ENCODE measurements at places on chromosomes 4 and X.

GRCh38 chrX:16589211-16589610 lies 60.7 kb upstream of the S100G start:
- no peak for DNase-seq

DNA sequence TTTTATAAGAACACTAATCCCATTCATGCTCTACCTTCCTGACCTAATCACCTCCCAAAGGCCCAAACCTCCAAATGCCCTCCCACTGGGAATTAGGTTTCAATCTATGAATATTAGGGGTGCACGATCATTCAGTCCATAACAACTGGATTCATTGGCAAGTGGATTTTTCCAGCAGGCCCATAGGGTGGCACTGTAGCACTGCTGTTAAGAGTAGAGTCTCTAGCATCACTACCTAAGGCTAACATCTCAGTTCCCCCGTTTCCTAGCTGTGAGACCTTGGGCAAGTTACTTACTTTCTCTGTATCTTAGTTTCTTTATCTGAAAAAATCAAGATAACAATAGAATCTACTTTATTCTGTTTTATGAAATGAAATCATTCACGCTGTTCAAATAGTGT lies 315.8 kb downstream of the STIM2 start:
- DNase-seq = peak; percentile 88

DNA sequence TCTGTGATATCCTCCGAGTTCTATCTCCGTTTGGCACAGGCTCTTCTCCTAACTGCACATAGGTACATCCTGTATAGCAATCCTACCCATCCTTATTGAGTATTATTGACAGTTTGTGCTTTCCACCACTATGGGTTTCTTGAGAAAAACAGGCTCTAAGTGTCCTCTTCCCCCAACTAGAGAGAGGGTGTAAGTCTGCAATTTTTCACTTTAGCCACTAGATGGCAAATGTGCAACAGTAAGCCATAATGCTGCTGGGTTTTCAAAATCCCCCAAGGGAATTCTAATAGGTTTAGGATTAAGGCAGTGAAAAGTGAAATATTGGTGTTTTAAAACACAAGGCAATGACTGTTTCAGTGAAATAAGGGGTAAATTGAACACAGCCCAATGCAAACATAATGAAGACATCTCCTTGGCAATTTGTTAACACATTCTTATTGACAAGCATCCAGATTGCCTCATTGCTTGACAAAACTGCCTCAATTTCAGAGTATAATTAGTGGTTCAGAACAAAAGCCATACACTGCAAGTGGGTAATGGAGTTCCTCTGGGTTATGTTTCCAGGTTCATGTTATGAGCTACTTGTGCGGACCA lies 239.0 kb upstream of the HTR2C start:
- peak; percentile 63 for DNase-seq

GRCh38 chr4:187558391-187558790 lies 437.2 kb upstream of the ZFP42 start:
- DNase-seq = no peak

DNA sequence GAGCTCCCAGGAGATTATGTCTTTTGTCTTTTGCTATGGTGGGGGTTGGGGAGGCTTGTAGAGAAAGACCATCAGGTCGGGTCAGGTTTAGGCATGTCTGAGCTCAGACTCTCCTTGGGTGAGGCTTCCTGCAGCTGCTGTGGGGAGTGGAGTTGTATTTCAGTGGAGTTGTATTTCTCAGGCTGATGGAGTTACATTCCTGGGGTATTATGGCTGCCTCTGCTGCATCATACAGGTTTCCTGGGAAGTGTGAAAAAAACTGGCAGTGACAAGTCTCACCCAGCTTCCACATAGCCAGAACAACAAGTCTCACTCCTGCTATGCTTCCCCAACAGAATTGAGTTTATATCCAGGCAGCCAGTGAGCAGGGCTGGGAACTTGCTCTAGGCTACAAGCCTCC lies 119.3 kb downstream of the VSIG4 start:
- no peak for DNase-seq

- no peak for DNase-seq
Measured at GRCh38 chr4:26271703-26272102, 49.1 kb upstream of the RBPJ start.

- peak; percentile 3 for DNase-seq
Measured at GRCh38 chr4:107210450-107211239, 174.5 kb upstream of the DKK2 start.

- no peak for DNase-seq
Measured at GRCh38 chr4:155478336-155478835, 101.6 kb upstream of the MAP9 start.

- DNase-seq = no peak
Measured at GRCh38 chr4:6804082-6804752, 21.7 kb downstream of the KIAA0232 start.

GRCh38 chrX:28205905-28206304 lies 224.7 kb upstream of the DCAF8L1 start:
- peak; percentile 76 for DNase-seq

GRCh38 chr4:103361926-103362325 lies 163.8 kb upstream of the CENPE start:
- DNase-seq = no peak

DNA sequence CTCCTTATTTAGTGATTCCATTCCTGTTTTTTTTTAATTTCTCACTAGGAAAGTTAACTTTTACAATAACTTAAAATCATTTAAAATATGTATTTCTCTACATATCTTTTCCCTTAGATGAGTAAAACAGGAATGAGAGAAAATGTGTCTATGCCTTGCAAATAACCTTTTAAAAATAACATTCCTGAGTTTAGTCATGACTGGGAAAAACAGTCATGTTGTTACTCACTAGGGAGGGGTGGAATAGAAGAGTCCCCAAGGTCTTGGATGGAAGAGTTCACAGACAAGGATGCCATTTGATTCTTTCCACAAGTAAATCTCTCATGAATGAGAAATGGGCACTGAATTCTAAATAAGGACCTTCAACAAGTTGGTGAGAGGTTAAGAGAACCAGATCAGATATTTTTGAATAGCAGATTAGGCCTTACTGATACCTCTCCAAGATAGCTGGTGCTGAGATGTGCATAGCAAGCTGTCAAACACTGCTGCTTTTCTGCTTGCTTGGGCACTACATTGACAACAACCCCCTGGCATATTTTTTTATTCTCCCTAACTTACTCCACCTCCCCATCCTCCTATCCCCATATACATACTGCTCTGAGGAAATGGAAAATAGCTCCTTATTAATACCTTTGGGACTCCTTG lies 25.1 kb downstream of the UGDH start:
- no peak for DNase-seq

DNA sequence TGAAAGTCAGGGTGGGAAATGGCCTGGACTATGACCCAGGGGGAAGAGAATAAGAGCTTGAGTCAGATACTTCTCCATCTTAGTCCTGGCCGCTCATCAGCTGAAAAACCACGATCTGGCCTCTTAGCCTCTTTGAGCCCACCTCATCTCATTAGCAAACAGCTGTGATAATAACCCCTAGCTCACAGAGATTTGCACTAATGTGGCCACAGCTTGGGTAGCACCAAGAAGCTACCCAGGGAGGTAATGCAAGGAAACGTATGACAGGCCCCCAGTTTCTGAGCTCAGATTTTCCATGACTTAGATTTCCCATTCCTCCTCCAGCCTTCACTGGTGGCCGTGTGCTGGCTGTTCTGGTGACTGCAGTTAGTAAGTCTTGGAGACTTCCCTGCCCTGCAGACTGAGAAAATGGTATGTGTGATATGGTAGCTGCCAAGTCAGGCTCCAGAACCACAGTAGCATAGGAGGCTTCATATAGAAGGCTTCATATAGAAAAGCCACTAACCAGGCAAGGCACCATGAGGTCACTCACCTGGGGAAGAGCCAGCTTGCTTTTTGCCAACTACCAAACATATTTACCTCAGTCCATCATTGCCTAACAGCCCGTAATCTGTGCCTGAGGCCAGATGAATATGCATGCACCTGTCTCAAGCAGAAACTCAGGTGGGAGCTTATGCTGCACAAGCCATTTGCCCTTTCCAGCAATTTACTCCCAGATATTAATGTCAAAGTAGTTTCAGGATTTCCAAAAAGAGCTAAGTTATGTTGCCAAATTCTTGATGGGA lies 51.4 kb upstream of the GABRE start:
- no peak for DNase-seq

- DNase-seq = no peak
Measured at GRCh38 chr4:16438986-16439385, 212.7 kb upstream of the TAPT1 start.

GRCh38 chr4:110503270-110504083 lies 27.5 kb downstream of the ENPEP start:
- DNase-seq = no peak

DNA sequence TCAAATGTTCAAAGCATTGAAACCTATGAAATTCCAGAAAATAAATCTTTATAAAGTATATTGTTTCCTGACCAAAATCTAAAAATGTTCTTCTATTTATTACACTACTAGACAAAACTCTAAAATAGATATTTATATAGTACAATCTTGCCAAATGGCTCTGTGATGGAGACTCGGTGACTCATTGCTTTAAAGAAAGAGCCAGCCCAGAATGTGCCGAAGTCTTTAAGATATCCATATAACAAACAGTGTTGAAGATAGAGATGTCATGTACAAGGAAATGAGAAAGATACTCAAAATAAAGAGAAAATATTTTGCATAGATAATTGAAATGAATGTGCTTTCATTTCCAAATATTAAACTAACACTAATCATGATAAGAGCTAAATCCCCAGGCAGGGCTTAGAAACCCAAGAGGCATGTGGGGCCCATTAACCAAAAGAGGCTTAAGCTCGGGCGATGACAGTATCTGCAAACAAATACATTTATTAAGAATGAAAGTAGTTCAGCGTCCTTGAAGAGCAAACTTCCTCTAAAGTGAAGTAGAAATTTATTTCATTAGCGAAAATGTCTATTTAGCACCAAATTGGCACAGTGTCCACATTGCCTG lies 102.1 kb upstream of the FAM9B start:
- no peak for DNase-seq

DNA sequence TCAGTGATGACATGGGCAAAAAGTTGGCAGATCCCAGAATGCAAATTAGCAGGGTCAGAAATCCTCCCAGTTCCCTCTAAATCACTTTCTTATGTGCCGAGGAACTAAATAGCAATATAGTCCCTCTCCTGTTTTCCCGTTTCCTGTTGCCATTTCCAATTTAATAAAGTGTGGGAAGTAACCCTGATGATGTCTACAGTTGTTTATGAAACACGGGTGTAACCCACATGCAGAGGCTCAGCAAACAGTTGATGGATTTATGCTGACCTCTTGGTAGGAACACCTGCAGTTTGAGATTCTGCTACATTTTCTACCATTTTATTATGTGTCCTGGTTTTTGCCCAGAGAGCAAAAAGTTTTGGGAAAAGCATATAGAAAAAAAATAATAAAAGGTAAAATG lies 56.7 kb downstream of the FGFBP1 start:
- DNase-seq = no peak

GRCh38 chr4:126097155-126097799 lies 782.5 kb downstream of the FAT4 start:
- peak; percentile 55 for DNase-seq

DNA sequence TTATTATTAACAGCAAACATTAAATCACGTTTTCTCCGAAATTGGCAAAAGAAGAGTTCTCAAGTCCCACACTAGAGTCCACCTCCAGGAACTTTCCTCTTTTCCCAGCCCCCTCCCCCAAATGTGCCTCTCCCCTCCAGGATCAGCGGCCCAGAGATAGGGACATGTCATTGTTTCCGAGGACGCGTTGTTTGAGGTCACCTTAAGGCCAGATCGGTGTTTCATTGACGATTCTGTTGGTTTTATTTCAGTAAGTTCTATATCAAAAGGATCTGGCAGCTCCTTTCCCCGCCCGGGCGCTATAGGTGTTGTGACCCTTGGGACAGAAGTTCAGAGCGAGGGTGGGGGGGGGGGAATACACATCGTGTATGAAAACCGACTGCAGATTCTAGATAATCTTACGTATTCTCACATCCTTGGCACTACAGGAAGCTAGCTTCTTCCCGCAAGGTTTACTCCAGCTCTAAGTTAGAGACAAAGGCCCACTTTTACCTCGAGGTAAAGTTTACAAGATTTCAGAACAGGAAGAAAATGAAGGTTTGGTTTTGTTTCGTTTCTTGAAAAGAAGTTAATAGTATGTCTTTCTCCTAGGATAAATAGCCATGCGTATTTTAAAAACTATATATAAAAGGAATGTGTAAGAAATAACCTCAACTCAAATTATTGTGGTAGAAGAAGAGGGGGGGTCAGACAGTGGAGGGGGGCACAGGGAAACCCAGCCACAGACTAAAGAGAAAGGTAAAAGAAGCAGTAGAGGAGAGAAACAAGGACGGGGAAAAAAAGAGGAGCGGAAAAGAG lies 739 bp upstream of the MSX1 start:
- no peak for DNase-seq

DNA sequence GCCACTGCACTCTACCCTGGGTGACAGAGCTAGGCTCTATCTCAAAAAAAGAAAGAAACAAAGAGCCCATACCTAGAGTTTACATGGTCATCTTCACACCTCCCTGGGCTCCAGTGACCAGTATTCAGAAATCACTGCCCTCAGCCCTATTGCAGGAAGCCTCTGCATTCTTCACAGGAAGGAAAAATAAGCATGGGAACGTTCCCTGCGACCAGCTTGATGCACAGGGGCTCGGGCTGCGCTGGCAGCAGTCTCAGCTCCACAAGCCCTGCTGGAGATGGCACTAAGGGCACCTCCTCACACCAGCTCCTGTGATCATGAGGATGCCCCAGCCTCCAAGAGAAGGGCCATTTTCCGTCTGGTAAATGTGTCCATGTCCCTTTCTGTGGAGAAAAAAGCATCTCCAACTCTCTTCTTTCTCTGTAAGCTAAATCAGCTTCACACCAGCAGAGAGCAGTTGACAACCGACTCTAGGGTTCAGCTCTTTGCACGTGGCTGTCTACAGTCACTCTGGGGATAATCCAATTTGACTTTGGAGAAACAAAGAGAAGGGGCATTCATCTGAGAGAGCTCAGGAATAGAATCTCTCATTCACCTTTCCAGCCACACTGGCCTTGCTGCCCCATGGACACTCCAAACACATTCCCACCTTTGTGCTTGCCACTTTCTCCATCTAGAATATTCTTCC lies 33.1 kb downstream of the LDB2 start:
- DNase-seq = no peak

GRCh38 chr4:136400829-136401228 lies 1131.5 kb downstream of the PCDH18 start:
- DNase-seq = no peak

- DNase-seq = peak; percentile 59
Measured at GRCh38 chrX:154761977-154762536, 607 bp upstream of the DKC1 start.

DNA sequence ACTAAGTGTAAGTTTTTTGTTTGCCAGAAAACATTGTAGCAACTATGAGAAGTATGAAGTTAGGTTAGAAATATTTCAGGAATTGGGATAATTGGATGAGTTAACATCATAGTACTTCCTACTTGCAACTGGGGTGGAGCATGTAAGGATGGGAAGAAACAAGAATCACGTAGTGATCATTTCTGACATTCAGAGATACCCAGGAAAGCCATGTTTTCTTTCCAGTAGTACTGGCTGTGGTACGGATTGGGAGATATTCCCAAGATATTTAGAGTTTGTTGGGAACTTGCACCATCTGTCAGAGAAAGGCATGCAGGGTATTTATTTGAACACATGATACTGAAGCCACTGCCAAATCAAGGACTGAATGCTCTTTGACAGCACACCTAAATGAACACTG lies 87.6 kb upstream of the SLC4A4 start:
- DNase-seq = no peak
